ENCODE measurements at places on chromosomes 1 and 21. TPM values are rescaled to one million over a fixed set of nuclear protein-coding genes. Genes with fewer than 3 reads are reported as not detected.

Gene HSD11B1
- 4.1 TPM for polyA plus RNA-seq

Gene MEX3A
- 0.27 TPM for polyA plus RNA-seq

Gene PM20D1
- polyA plus RNA-seq = 1.8 TPM

Gene PRRX1
- 7.9 TPM for polyA plus RNA-seq

Gene IFNLR1
- polyA plus RNA-seq = 4.0 TPM

Gene EDN2
- polyA plus RNA-seq = 0.07 TPM

Gene TCP10L
- 2.3 TPM for polyA plus RNA-seq

Gene BGLAP
- not detected for polyA plus RNA-seq

Gene OR2M4
- not detected for polyA plus RNA-seq

Gene CLIC6
- 0.24 TPM for polyA plus RNA-seq

Gene CGN
- polyA plus RNA-seq = 0.77 TPM

Gene TMEM35B
- polyA plus RNA-seq = 37.5 TPM

Gene SYT6
- 0.13 TPM for polyA plus RNA-seq

Gene MIXL1
- 0.27 TPM for polyA plus RNA-seq

Gene BSND
- 0.04 TPM for polyA plus RNA-seq

Gene NES
- polyA plus RNA-seq = 26.9 TPM

Gene BRWD1
- polyA plus RNA-seq = 11.1 TPM

Gene S100A4
- polyA plus RNA-seq = 455 TPM

Gene ATP1A4
- polyA plus RNA-seq = not detected

Gene ELF3
- polyA plus RNA-seq = 1.4 TPM

Gene ICOSLG
- polyA plus RNA-seq = 1.8 TPM
